ENCODE measurements at places on chromosomes 1 and 21. TPM values are rescaled to one million over a fixed set of nuclear protein-coding genes. Genes with fewer than 3 reads are reported as not detected.

Gene GART
- polyA plus RNA-seq, result 56.4 TPM

Gene RGS16
- polyA plus RNA-seq, result 0.27 TPM

Gene C1orf94
- polyA plus RNA-seq, result not detected

Gene MAN1C1
- 16.0 TPM for polyA plus RNA-seq

Gene GRIK3
- polyA plus RNA-seq, result not detected

Gene FLAD1
- polyA plus RNA-seq, result 45.8 TPM

Gene FAM78B
- 0.12 TPM for polyA plus RNA-seq

Gene ABCA4
- not detected for polyA plus RNA-seq

Gene LCE2B
- not detected for polyA plus RNA-seq

Gene LMX1A
- polyA plus RNA-seq, result not detected

Gene CFHR2
- polyA plus RNA-seq, result not detected

Gene MRAP
- not detected for polyA plus RNA-seq
